ENCODE measurements at places on chromosomes 11 and 22.

DNA sequence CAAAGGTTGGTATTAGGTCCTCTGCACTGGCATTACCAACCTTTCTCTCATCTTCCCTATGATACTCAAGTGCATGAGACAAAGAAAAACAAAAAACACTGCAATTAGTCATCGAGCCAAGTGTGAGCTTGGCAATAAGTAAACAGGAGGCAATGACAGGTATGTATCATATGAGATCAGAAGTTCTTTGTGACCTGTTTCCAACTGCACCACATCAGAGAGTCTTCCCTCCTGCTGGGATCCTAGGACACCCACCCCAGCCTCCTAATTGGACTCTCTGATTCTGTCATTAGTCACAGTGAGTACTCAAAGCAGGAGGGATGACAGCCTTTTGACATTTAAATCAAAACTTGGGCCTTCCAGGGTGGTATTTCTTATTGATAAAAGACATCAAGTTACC lies 7.8 kb upstream of the JAML start:
- DNase-seq, result no peak

GRCh38 chr11:125869521-125869920 lies 17.9 kb upstream of the HYLS1 start:
- no peak for DNase-seq

DNA sequence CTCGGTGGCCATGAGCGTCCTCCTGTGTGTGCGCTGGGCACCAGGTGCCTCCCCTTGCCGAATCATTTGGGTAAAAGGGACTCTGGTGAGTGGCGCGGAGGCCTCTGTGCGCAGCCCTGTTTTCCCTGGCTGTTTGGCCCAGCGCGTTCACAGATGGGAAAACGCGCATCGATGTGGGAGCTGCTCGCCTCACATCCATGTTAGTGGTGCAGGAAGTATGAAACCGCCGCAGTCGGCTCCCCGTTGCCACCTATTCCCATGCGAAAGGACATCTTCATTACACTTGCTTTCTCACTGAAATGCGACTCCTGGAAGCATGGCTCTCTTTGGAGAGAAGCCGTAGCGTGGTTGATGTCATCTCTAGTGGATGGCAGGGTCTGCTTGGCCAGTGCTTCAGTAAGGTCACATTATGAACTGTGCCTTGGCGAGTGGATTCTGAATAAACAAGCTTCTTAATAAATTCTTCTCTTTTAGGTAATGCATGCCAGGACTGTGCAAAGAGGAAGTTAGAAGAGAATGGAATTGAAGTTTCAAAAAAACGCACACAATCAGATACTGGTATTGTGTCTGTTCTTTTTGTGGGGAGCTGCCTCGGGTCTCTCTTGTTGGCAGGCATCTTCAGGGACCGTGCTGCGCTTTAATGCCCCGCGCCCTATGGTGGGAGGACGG lies 26.3 kb downstream of the FAM118A start:
- DNase-seq, result no peak

GRCh38 chr22:30953206-30953605 lies 15.4 kb downstream of the MORC2 start:
- no peak for DNase-seq

GRCh38 chr11:47857892-47858543 lies 9.9 kb upstream of the NUP160 start:
- peak; percentile 20 for DNase-seq

DNA sequence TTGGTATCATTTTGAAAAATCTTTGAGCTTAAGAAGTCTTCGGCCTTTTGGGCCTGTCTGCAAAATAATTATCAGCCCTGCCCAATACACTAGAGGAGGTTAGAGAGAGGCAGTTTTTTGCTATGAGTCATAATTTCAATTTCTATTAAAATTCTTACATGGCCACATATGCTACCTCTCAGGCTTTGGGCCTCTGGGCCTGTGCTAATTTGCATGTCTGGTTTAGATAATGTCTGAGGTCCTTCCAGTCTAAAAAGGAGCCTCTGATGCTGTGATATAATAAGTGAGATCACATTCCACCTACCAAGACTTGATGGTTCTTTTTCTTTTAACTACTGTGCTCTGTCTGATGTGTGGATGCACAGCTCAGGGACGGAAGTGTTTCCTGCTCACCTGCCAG lies 70.8 kb downstream of the KCNJ1 start:
- DNase-seq, result no peak

DNA sequence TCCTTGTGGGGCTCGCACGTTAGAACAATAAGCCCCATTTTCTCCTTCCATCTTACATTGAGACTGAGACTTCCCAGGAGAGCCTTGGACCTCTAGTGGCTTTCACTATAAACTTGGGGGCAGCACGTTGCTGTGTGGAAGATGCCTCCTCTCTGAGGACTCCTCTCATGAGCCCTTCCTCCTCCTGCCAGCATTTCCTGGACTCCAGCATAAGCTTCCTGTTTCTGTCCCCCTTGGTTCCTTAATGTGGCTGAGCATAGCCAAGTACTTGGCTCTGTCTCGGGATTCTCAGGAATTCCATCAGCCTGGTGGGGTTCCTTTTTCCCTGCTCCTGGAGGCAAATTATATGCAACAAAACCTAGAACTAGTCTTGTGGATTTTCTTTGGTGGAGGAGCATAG lies 38.8 kb upstream of the UBASH3B start:
- no peak for DNase-seq

DNA sequence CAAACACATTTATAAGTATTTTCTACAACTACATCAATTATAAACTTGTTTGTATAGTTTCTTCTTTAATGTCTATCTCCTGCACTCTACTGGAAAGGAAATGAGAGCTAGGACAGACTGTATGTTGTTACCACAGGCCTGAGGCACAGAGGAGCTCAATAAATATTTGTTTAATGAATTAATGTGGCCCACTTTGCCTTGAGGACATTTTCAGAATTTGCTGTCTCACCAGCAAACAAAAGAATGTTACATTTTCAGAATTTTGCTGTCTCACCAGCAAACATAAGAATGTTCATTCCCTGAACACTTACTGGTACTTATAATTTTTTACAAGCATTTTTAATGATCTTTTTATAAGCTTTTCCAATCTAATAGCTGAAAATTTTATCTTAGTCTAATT lies 41.9 kb upstream of the WNT7B start:
- no peak for DNase-seq

- no peak for DNase-seq
These were observed 407.0 kb downstream of the MIAT start for GRCh38 chr22:27064386-27064785.

DNA sequence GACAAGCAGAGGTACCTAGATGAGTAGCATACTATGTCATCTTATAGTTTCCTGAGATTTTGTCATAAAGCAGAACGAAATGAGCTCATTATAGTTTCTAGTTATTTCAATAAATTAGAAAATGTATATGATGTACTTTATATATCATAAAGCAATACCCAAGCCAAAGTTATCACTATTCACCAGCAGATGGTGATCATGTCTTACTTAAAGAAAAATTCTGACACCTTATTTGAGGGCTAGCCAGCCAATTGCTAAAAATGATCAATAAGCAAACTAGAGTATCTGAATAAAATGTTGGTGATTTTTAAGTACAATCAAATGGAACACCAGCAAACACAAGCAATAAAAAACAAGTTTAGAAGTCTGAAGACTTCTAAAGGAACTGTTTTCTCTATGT lies 44.1 kb downstream of the RSF1 start:
- DNase-seq, result no peak

DNA sequence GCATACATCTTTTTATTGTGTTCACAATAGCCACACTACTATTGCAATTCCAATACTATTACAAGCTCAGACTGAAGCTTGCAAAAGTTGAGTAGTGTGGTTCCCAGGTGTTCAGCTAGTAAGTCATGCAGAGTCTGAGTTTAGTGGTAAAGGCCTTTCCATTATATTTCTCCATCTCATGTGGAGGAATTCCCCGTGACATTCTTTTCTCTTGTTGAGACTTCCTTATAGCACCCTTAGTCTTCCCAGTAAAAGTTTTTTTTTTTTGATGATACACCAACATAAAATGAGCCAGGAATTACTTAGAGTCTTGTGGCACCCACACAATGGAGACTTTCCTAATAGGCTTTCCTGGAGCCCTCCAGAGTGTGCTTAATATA lies 110.8 kb downstream of the UVRAG start:
- no peak for DNase-seq

- peak; percentile 35 for DNase-seq
These were observed 16.7 kb downstream of the BCL9L start for GRCh38 chr11:118908901-118909618.

- DNase-seq, result no peak
These were observed 22.3 kb downstream of the RTN4R start for GRCh38 chr22:20245577-20246367.

GRCh38 chr11:115886422-115886733 lies 382.2 kb upstream of the CADM1 start:
- no peak for DNase-seq
